ENCODE measurements at places on chromosomes 3 and 15.

DNA sequence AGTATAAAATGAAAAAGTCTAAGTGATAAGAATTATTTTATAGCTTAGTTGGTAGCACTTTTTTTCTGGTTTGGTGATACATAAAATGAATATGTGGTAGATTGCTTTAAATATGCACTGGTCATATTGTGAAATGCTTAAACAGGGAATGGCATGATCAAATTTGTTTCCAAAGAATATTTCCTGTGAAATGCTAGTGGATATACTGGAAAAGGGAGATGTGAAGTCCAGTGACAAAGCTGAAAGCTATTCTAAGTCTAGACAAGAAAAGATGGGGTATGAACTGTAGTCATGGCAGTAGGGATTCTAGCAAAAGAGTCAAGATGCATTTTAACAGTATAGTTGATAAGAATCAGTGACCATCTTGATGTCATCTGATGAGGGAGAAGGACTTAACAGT lies 98.9 kb upstream of the MME start:
- DNase-seq, result no peak

GRCh38 chr3:15327941-15328340 lies 4.4 kb downstream of the SH3BP5 start:
- DNase-seq, result no peak

DNA sequence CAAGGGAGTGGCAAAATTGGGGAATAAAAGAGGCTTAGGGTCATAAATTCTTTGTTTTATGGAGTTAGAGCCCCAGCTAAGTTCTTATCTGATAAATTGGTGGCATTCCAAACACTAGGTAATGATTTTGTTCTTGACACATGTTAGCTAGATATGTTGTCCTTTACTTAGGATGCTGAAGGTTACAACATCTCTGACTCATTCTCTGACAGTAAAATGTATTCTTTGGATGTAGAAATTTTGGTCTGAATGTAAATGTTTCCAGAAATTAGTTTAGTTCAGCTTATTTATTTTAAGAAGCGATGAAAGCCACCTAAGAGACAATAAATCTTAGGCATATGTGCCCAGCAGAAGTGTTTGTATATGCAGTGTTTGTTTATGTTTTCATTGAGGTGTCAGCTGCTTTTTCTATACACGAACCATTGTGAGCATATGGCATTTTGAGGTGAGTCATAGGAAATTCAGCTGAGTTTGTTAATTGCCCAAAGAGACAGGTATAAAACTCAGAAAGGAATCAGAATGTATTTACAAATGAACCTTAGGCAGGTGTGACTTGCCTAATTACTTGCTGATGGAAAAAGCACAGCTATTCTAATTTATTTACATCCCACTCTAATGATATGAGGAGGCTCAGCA lies 247.7 kb downstream of the AGBL1 start:
- peak; percentile 36 for DNase-seq

DNA sequence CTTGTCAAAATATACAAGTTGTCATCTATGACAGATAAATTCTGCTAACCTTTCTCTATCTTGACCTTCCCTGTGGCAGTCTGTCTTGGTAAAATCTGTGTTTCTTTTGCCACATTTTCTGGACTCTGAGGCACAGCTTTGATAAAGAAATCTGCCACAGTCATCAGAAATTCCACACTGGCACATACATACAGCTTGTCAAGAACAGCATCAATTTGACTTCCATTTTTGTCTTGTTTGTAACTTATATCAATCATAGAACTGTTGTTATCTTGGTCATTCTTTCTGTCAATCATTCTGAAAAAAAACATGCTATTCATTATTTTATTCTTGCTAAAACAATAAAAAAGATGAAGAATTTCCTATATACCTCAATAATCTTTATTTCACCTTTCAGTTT lies 130.8 kb downstream of the VPS13C start:
- DNase-seq, result no peak

GRCh38 chr3:132556508-132557159 lies 40.4 kb upstream of the ACKR4 start:
- DNase-seq, result no peak

DNA sequence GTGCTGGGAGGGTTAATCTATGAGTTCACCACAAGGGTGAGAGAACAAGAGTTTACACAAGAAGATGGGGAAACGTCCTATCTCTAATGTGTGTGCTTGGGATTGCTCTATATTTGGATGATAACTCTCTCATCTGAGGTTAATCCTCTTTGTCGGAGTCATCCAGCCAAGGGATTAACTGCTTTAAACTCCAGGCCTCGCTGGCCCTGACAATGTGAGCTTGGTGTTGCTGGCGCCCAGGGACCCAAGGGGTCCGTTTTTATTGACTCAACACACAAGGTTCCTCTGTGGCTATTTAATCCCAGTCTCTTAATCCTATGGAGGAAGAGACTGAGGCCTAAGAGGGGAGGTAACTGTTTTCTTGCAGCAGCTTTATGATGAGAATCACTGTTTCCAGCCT lies 14.2 kb downstream of the SV2B start:
- DNase-seq, result no peak

Data from mesenchymal stem cell (in vitro differentiated cells and primary cell).